ENCODE measurements at places on chromosomes 3 and 15.

DNA sequence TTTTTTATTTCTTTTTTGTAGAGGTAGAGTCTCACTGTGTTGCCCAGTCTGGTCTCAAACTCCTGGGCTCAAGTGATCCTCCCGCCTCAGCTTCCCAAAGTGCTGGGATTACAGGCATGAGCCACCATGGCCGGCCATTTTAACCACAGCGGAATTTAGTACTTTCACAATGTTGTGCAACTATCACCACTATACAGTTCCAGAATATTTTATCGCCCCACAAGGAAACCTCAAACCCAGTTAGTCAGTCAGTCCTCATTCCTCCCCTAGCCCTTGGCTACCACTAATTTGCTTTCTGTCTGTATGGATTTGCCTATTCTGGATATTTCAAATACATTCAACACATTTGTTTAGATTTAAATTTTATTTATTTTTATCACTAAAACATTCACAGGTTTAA lies 15.5 kb upstream of the HOMER2 start:
- no peak for DNase-seq

DNA sequence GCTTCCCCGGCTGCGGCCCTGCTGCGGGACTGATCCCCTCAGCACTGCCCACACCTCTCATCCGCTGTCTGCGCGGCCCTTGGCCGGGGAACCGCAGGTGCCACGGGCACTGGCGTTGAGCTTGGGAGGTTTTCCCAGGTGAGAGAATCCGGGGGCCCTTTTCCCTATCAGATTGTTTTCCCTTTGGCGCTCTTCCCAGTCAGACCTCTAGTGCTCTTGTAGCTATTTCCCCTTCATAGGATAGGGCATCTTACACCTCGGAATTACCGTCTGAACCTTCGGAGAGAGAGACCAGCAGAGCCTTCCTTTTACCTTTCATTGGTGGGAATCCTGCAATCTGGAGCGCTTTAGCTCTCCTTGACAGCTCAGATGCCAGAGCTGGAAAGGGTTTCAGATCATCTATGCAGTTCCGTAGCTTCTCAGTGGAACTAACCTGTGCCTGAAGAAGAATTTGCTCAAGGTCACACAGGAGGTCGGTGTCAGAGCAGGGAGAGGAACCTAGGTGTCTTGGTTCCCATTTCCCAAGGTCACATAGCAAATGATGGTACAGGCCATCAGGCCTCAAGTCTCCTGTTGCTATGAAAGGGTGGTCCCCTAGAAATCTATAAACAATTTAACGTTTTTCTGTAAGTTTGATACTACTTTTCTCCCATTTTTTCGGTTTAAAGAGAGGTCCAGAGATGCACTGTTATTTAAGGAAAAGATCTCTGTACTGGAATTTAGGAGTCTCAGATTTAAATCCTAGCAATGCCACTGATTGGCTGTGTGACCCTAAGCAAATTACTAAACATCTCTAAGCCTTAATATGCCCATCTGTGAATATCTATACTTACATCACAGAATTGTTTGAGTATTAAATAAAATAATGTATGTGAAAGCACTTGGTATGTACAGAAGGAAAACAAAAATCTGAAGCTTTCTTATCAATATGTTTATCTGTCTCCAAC lies 916 bp downstream of the IDH3A start:
- DNase-seq = no peak

DNA sequence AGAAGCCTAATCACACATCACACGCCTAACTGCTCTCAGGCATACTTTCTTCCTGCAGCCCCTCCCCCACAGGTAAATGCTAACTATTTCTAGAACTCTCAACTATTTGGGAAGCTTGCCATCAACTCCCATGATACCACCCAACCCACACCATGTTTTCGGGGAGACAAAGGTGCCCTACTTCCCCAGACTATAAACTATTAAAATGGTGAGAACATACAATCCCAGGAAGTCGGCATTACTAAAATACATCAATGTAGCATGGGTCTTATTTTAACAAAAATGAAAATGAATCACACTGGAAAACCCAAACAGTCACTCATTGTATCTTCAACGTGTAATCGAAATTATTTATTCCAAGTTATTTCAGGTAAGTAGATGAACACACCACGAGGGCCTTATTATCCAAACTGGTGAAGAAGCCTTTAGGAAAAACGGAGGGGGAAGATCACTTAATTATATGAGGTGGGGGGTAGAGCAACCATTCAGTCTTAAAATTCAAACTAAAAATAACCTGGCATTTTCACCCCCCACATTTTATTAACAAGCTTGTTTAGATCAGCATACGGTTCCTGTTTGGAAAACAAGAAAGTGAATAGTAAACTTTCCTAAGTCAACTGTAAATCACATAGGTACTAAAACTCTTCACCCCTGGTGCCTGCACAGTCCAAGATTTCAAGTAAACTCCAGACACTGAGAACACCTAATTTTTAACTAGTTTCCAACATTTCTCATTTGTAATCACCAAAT lies 1.9 kb downstream of the TBL1XR1 start:
- no peak for DNase-seq

DNA sequence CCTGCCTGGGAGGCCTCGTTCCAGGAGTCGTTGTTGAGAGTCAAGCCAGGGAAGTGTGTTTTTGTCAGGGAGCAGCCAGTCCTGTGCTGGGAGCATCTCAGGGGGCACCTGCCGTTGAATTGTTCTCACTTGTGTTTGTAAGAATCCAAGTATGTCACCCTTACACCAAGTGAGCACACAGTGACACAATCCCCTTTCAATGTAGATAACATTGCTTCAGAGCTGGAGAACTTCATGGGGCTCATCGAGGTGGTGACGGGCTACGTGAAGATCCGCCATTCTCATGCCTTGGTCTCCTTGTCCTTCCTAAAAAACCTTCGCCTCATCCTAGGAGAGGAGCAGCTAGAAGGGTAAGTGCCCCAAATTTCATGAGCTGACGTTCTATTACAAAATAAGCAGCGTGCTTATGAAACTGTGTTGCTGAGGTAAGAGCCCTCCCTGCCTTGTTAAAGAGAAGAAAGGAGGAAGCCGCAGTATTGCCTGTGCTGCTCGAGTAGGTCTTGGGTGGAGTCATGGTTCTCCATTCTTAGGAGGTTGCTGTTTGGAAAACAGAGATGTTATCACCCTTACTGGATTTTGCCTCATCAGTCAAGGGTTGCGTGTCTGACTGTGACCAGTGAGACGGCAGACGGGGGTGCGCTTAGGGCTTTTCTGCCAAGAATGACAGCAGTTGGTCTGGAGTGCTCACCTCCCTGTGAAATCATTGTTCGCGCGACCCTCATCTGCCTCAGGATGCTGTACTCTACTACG lies 108.1 kb downstream of the PGPEP1L start:
- DNase-seq = no peak

GRCh38 chr3:51378065-51378464 lies 7.0 kb upstream of the MANF start:
- DNase-seq = no peak

GRCh38 chr3:128372281-128372680 lies 94.4 kb downstream of the DNAJB8 start:
- DNase-seq = no peak

DNA sequence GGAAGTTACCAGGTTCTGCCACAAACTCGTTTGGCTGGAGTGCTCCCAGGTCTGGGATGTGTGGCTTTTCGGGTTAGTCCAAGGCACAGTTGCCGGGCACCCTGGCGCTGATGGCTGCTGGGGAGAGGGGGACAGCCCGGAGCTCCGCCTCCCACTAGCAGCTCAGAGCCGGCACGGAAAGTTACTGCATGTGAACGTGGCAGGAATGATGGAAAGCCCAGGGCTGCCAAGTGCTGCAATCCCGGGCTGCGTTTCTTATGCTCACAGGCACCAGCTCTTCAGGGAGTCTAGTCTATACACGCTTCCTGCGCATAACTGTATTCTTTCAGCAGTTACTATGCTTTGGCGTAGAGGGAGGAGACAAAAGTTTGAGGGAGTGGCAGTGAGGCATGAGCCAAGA lies 141.8 kb upstream of the ICE2 start:
- no peak for DNase-seq

DNA sequence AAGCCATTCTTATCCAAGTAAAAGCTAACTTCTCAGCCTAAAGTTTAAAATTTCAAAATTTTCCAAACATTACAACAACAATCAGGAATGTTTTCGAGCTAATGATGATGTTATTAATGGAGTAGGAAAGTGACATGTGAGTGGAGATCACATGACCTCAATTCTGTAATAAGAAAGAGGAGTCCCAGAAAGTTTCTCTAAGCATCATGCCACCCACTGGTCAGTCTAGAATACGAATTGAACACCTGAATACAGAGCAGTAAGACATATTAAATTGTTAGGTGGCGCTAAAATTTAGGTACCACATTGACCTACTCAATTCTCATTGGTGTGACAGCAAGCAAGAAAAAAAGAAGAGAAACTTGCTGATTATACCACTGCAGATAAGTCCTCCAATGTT lies 163.9 kb downstream of the DCLK3 start:
- no peak for DNase-seq

DNA sequence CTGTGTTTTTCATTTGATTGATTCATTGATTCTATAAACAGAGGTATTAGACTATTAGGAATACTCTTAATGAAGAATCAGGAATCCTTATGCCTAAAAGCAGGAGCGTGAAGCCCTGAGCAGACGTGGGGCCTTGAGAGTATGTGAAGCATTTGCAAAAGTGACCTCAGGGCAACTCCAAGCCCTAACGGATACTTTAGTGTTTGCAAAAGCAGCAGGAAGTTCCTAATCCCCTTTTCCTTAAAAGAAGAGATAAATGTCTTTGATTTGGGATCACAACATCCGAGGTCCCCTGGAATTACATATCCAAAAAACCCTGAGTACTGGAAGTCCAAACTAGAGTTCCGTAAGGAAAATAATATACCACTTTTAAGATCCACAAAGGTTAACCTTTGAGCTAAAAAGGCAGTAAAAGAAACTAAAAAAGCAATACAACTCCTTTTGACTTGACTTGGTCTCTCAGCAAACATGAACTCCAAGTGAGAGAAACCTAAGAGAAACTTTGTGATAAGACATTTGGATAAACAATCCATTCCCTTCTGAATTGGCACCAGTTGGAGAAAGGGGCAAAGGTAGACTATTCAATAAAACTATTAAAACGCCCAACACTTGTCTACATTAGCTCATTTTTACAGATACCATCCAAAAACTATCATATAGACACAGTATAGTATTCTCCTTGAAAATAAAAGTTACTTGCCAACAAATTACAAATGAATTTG lies 27.4 kb downstream of the PRTG start:
- DNase-seq = no peak

DNA sequence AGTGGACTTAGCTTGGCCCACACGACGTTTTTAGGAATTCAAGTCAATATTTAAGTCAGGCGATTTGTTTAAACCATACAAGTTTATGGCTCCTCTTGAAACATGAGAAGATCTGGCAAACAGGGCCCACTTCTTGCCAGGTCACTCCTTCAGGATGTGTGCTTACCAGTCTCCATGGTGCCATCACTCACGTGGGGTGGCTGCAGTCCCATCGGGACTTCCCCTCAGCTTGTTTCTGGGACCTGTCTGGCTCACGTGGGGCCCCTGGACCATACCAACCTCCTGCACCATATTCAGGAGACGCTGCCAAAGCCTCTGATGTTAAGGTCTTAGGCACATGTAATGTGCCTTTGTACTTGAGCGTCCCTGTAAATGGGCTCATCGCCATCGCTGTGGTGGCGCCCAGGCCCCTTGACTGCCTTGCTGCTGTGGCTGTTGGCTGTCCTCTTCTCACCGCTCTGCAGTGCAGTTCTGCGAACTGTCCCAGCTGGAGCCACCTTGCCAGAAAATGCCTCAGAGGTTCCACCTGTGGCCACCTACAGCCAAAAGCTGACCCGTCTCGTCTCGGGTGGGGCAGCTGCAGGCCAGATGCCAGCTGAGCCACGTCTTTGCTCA lies 8.9 kb downstream of the MCM2 start:
- DNase-seq = no peak

- DNase-seq = no peak
Measured at GRCh38 chr3:80010021-80010571, 242.3 kb upstream of the ROBO1 start.

Data from neural crest cell (in vitro differentiated cells).